ENCODE measurements at places on chromosomes 7 and 10.

DNA sequence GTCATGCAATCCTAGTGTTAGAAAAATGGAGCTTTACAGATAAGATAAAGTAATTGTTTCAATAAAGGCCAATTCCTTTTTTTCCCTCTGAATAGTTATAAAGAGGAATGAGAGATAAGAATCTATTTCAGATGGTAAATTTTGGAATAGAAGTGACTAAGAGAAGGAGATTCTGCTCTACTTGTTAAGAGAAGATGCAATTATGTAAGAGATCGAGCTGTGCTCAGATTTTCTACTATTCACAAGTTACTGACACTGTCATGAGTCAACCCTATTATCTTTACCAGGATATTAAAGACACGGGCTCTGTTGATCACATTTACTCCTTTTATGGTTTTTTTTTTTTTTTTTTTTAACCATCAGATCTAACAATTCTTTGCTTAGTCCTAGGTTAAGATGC, 511.3 kb downstream of the ARL4A start:
- DNase-seq = no peak

GRCh38 chr10:62578301-62578700, 204.1 kb downstream of the ZNF365 start:
- DNase-seq = no peak

- no peak for DNase-seq
Measured at GRCh38 chr10:132117146-132117545, 51.4 kb downstream of the JAKMIP3 start.

DNA sequence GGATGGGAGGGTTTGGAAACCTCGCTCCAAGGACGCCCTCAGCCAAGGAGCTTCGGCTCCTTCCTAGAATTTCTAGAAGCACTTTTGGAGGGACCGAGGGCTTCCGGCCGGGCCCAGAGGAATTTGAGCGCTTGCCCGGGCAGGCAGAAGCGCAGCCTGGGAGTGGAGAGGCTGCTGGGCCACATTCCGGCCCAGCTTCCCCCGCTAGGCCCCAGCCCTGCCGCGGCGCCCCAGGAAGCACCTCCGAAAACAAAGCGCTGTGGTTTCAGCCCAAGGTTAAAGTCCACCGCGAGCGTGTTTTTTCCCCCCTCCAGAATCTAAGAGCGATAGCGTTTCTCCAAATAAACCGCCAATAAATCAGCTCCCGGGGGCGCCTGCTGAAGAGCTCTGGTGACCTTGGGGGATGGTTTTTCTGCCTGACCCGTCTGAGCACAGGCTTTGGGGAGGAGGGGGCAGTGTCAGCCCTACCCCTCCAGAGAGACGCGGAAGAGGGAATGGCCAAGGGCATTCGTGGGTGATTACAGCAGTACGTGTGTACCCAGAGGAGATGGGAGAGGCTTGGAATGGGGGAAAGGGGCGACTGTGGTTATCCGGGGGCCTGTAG, 5.7 kb upstream of the TNRC18 start:
- no peak for DNase-seq

GRCh38 chr10:67127441-67127840, 201.6 kb downstream of the LRRTM3 start:
- no peak for DNase-seq

DNA sequence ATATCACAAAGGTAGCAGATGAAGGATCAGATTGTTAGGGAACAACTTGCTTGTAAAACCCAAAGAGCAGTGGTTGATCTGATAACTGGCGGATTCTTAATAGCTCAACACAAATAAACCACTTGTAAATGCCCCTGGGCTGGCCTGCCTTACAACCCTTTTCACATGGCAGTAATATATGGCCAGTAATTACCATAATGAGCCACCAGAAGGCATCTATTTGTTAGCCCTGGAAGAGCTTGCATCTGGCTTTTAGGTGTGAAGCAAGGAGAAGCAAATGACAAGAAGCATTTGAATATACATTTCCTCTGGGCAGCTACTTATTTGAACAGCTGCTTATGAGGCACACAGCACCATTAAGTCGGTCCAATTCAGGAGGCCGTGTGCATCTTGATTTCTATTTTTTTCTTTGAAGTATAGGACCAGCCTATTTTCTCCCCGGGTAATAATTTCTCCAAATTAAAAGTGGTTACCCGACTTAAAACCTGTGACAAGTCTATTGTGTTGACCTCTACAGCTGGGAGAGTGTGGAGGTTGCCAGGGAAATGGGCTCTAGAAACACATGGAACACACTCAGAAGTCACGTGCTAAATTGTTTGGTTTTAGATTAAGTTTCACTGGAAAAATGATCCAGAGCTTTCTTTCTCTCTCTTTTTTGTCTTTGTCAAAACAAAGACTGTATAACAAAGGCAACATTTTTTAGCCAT, 113.4 kb downstream of the SEM1 start:
- DNase-seq = no peak

DNA sequence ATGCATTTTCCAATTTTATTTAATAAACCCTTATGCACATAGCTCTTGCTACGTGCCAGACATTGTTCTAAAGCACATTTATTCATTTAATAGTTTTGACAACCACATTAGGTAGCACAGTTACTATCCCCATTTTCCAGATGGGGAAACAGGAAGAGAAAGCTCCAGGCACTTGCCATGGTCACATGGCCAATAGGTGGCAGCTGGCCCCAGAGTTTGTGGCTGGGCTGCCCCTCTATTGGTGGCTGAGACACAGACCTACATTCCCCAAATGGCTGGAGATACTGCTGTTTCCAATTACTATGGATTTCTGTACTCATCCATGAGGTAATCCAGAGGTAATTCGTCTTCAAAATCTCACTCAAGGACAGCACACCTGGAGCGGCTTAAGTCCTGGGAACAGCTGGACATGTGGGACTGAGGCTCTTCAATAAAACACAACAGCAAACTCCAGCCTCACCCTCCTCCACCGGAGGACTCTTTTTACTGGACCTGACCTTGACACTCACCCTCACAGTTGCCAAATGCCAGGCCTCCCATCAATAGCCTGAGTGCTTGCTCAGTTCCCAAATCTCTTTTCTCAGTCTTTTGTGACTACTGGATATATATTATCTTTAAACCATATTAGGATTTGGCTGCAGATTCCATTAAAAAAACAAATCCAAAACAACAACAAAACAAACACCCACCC, 106.1 kb downstream of the CLEC2L start:
- DNase-seq = no peak

DNA sequence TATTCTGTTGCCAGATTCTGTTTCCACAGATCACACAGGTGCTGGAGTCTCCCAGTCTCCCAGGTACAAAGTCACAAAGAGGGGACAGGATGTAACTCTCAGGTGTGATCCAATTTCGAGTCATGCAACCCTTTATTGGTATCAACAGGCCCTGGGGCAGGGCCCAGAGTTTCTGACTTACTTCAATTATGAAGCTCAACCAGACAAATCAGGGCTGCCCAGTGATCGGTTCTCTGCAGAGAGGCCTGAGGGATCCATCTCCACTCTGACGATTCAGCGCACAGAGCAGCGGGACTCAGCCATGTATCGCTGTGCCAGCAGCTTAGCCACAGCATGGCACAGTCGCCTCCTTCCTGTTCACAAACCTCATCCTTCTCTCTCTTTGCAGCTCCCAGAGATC, 237.5 kb upstream of the PRSS1 start:
- no peak for DNase-seq

All from activated CD8-positive, alpha-beta memory T cell treated with anti-CD3 and anti-CD28 coated beads for 4 hours (primary cell).